HT1080 (cell line): ENCODE measurements at places on chromosomes 3 and 15. TPM values are rescaled to one million over a fixed set of nuclear protein-coding genes. Genes with fewer than 3 reads are reported as not detected.

MDFIC2 gene
- not detected in 2 replicates for total RNA-seq

GOLGA6L10 gene
- 0.23 and 0.31 TPM in 2 replicates for total RNA-seq

CGNL1 gene
- 1.5 and 2.3 TPM in 2 replicates for total RNA-seq

TSC22D2 gene
- 6.2 and 7.7 TPM in 2 replicates for total RNA-seq

SCAANT1 gene
- total RNA-seq: not detected in 2 replicates

ARGFX gene
- not detected in 2 replicates for total RNA-seq

SMCO1 gene
- total RNA-seq: 0.14 TPM in 1 of 2 replicates, not detected in the other
